Left lobe of liver (tissue), 2 donors: ENCODE measurements at places on chromosomes 6 and 20.
A peak's percentile ranks its signal among the peaks of the same experiment; 100 is the strongest.

DNA sequence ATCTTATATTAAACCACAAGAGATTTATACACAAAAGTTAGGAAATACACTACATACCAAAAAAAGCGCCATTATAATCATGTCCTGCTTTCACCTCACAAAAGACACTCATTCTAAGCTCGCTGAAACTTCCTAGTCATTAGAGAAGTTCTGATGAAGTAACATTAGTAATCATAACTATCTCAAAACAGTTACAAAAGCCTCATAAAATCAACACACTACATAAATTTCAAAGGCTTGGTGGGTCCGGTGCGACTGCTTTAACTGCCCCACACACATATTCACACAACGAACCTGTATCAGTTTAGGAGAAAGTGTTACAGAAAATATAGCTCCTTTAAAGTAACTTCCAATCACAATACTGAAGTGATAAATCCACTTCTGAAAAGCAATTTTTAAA lies 1.9 kb downstream of the PHIP start:
- DNase-seq = no peak

GRCh38 chr20:37622728-37623127 lies 71.1 kb upstream of the CTNNBL1 start:
- no peak for DNase-seq

DNA sequence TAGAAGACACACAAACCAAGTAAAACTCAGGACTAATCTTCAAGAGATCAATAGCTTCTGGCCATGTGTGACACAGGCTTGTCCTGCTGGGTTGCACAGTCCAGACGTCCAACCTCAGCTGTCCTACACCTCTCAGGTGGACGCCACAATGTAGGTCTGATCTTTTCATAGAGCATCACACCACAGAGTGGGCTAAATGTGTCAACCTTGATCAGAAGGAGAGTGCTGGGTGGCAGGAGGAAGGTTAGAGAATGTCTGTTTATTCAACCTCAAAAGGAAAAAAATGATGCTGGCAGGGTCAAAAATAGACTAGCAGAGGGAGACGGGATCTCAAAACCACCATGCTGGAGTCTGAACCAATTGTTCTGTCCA lies 41.7 kb downstream of the GFOD1 start:
- DNase-seq = peak; percentile 8

DNA sequence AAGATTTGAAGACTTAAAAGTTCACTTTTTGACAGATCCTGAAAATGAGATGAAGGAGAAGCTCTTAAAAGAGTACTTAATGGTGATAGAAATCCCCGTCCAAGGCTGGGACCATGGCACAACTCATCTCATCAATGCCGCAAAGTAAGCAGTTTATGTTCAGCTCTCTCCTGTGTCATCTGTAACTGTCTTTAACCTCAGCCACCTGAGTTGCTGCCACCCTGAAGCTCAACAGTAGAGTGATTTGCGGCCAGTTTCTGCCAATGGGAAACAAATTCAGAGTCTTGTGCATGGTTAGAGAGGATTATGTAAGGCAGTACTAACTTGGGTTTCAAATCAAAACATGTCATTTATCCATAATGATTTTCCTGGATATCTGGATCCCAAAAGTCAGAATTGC lies 10.1 kb downstream of the TNFAIP3 start:
- DNase-seq = no peak

DNA sequence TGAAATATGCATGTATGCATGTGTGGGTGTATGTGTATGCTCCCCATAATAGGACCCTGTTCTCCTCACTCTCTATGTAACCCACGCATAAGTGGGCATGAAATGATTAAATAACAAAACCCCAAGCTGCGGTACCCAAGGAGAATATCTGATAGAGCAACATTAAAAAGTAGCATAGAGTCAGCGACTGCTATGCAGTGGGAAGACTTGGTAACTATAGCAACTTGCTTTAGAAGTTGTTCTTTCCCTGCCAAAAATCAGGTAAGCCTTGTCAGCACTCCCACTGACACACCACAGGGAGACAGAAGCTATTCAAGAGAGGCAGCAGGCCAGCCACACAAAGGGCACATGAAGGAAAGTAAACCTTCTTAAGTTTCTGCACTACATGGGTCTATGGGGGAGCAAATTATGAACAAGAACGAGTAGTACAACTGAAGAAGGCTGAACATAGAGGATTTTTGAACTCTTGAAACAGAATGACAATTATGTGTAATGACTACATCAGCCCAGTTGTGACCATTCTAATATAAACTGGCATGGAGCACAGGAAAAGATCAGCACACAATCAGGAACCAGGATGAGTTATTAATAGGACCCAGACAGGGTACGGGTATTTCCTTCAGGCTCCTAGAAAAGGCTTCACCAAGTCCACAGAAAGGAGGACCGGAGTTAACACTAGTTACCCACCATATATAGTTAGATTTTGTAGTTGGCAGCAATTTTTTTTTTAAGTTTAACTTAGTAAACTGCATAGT lies 89.9 kb downstream of the GPR6 start:
- no peak for DNase-seq

DNA sequence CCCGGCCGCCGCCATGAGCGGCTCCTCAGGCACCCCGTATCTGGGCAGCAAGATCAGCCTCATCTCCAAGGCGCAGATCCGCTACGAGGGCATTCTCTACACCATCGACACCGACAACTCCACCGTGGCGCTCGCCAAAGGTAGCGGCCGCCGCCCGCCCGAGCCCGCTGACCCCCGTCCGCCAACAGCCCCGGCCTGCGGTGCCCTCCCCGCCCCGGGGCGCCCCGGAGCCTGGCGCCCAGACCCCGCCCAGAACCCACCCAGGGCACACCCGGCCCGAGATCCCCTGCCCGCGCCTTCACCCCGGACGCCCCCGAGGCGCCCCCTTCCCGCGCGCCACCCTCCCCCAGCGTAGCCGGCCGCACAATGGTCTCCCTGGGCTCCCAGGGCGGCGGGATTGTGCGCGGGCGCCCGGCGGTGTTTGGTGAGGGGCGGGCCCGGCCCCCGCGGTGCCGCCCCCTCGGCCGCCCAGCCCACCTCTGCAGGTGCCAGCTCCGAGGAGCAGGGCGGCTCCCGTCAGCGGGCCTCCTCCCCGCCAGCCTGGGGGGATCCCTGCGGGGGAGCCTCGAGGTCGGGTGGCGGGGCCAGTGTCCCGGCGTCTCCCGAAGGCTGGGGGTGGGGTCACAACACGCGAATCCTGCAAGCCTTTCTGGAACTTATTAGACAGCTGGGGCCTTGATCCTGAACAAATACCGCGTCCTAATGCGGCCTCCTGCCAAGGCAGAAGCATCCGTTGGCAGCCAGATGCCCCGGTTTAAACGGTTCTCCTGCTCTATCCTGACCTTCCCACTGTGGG lies 577 bp downstream of the LSM14B start:
- peak; percentile 79 for DNase-seq
